ENCODE measurements at places on chromosomes 13 and 19. TPM values are rescaled to one million over a fixed set of nuclear protein-coding genes. Genes with fewer than 3 reads are reported as not detected.

ANGPTL8 gene
- total RNA-seq = not detected

UQCR11 gene
- total RNA-seq = 697 TPM

RDH13 gene
- 43.4 TPM for total RNA-seq

TMC4 gene
- 4.3 TPM for total RNA-seq

GRIK5 gene
- 4.6 TPM for total RNA-seq

RNF17 gene
- not detected for total RNA-seq

KIR2DL1 gene
- total RNA-seq = not detected

CYP4F3 gene
- total RNA-seq = 1.00 TPM

IGFL1 gene
- not detected for total RNA-seq

C13orf46 gene
- total RNA-seq = 0.40 TPM

ZNF667 gene
- total RNA-seq = 4.5 TPM

ZNF799 gene
- 1.9 TPM for total RNA-seq

GTF2F2 gene
- total RNA-seq = 20.2 TPM

PDS5B gene
- total RNA-seq = 22.7 TPM

FGF21 gene
- not detected for total RNA-seq

LYPD5 gene
- 1.3 TPM for total RNA-seq

RYR1 gene
- 1.3 TPM for total RNA-seq

ZNF709 gene
- 0.94 TPM for total RNA-seq

DNM2 gene
- 138 TPM for total RNA-seq

ZNF776 gene
- 10.0 TPM for total RNA-seq

MAST1 gene
- total RNA-seq = 0.65 TPM

CYP4F2 gene
- total RNA-seq = not detected

SIGLEC8 gene
- not detected for total RNA-seq

KLK3 gene
- not detected for total RNA-seq

CEACAM4 gene
- 0.51 TPM for total RNA-seq

NAPSA gene
- total RNA-seq = 0.24 TPM

CD209 gene
- total RNA-seq = 7.6 TPM

ZGLP1 gene
- 1.9 TPM for total RNA-seq

ZNF682 gene
- total RNA-seq = 2.9 TPM

LRP3 gene
- total RNA-seq = 22.4 TPM

ERFL gene
- not detected for total RNA-seq

FFAR2 gene
- total RNA-seq = 0.97 TPM

Measured in cardiac septum (tissue), 1 donor.